RWPE1 (cell line): ENCODE measurements at places on chromosomes 6 and 20.

- DNase-seq: no peak
Observed at GRCh38 chr20:10329387-10330005, 104.5 kb downstream of the MKKS start.

DNA sequence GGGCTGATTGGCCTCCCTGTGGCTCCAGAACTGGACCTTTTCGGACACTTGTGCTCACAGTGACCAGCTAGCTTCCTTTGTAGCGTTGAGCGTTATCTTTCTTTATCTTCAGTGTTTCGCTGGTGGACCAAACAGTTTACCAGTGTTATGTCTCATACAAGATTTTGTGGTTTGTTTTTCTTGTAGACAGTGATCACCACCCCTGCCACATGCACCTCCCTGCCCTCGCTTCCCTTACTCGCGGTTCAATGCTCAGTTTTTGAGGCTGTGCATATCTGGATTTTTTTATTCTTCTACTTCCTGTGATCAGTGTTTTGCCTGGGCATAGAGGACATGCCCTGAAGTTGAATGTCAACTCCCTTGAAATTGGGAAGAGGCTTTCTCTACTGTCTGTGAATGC is 16.4 kb downstream of the MYT1 start:
- no peak for DNase-seq

- DNase-seq: no peak
Observed at GRCh38 chr20:45894797-45895196, 3.7 kb downstream of the CTSA start.

DNA sequence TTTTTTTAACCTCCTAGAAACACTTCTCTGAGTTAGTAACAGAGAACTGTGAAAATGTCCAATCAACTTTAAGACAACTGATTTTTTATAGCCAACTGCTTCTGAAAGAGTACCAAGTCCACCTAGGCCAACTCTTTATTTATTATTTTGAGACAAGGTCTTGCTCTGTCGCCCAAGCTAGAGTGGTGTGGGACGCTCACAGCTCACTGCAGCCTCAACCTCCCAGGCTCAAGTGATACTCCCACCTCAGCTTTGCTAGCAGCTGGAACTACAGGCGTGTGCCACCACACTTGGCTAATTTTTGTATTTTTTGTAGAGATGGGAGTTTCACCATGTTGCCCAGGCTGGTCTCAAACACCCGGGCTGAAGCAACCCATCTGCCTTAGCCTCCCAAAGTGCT is 331.6 kb downstream of the RNGTT start:
- DNase-seq: no peak

GRCh38 chr6:54802775-54803634 is 43.6 kb upstream of the FAM83B start:
- DNase-seq: peak; percentile 16

DNA sequence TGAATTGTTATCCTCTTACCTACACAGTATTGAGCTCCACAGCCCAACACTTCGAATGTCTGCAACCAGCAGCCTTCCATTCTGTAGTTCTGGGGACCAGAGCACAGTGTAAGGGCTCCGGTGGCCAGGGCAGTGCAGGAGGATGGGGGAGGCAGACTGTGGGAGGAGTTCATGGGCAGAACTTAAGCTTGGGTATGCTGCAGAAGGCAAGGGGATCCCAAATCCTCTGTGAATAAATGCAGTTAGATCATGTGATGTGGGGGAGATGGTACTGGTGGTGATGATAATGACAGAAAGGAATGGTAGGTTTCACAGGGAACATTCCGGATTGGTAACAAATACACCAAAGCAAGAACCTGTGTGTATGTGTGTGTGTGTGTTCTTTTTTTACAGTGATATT is 26.5 kb upstream of the CNKSR3 start:
- no peak for DNase-seq

- no peak for DNase-seq
Observed at GRCh38 chr6:44142835-44143234, 15.5 kb downstream of the TMEM63B start.

GRCh38 chr6:106925948-106926347 is 48.6 kb downstream of the CD24 start:
- no peak for DNase-seq

DNA sequence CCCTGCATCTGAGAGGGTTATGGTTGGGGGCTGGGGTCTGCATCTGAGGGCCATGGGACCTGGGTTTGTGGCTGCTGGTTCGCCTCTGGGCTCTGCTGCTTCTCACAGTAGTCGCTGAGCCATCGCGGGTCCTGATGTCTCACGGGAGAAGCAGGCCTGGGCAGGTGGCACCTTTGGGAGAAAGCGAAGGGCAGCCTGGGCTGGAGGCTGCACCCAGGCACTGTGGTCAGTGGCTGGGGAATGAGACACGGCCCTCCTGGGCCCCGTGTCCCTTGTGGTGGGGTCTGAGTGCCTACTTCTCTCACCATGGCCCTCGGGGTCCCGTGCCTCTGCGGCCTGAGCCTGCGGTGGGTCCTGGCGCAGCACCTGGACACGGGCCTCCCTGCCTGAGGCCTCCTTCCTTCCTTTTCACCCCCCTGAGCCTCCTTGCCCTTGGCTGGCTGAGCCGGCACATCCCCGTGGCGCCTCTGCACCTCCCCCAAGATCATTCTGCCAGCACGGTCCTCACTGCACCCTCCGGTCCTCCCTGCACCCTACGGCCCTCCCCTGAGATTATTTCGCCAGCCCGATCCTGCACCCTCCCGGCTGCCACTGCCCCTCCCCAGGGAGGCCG is 206.0 kb downstream of the ERMARD start:
- no peak for DNase-seq

DNA sequence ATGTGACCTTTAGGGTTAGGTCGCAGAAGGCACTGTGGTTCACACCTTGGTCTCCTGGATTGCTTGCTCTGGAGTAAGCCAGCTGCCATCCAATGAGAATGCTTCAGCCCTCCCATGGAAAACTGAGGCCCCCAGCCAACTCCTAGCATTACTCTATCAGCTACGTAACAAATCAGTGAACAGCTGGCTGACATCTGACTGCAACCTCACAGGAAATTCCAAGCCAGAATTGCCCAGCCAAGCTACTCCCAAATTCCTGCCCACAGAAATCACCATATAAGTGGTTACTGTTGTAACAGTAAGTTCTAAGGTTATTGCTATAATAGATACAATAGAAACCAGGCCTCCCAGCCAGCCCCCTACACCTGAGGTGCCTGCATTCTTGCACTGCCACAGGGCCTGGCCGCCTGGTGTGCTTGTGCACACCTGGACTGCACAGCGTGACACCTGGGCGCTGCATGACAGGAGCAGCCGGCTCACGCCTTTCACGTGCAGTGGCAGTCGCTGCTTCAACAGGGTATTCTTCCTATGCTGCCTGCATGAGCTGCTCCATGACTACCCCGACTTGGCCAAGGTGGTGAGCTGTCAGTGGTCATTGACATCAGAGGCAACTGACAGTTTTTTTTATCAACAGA is 429.7 kb upstream of the RUNX2 start:
- no peak for DNase-seq

DNA sequence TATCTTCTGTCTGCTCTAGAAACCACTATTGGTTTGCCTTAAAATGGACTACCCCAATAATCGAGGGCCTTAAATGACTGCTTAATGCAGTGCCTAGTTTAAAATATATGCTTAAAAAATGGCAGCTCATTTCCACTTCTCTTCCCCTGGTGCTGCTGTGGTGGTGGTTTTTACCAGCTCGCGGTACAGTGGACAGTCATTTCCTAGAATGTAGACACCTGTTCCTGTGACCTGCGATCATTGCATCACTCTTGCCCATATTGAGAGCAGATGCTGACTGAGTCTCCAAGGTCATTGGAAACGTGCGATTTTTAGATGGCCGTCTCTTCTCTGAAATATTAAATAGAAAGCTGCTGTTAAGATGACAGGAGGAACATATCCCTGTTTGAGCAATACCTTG is 164.1 kb downstream of the UTRN start:
- DNase-seq: no peak

GRCh38 chr6:1577896-1578745 is 31.6 kb upstream of the FOXC1 start:
- DNase-seq: no peak

GRCh38 chr20:49951151-49951550 is 15.0 kb downstream of the RNF114 start:
- DNase-seq: no peak

GRCh38 chr20:14716351-14716801 is 379.0 kb upstream of the FLRT3 start:
- no peak for DNase-seq

GRCh38 chr6:57313711-57314471 is 3.5 kb upstream of the PRIM2 start:
- DNase-seq: peak; percentile 80

DNA sequence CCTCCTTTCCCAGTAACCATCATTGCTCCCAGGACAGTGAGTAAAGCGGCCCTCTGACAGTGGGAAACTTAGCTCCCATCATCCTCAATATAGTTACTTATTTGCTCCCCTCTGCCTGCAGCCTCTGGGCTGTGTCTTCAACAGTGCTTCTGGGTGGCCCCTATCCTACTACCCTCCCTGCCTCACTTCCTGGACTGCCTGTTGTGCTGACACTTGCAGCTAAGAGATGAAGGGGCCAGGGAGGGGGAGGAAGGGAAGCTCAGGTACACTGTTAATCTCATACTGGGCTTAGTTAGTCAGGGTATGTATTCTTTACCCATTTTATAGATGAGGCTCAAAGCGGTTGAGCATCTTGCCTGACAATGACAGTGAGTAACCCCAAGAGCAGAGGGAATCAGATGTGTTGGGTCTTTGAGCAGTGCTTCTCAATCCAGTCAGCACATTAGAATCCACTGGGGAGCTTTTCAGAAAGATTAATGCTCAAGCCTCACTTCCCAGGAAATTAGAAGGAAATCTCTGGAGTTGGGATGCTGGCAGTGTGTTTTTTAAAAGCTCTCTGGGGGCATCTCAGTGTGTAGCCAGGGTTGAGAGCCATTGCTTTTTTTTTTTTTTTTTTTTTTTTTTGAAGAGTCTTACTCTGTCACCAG is 27.1 kb upstream of the KCNK5 start:
- DNase-seq: no peak

DNA sequence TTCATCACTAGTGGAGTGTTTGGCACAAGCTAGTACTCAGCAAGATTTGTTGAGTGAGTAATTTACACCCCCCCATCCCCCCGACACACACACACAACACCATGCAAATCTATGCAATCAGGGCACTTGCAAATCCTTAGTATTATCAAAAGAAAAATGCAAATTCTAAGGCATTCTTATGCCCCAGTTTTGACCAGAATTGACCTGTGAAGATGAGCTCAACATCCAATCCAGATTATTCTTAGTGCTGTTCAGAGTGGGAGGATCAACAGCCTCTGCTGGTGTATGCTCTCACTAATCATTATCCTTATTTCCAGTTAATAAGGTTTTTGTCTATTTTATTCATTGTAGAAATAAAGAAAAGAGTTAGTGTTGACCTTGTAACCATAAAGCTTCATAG is 185.4 kb downstream of the PLCB1 start:
- no peak for DNase-seq

GRCh38 chr6:90368001-90368400 is 71.4 kb upstream of the BACH2 start:
- DNase-seq: no peak

GRCh38 chr6:35960187-35960586 is 39.3 kb upstream of the SRPK1 start:
- no peak for DNase-seq

- no peak for DNase-seq
Observed at GRCh38 chr6:39754514-39755115, 29.4 kb upstream of the KIF6 start.

- no peak for DNase-seq
Observed at GRCh38 chr20:32879538-32879937, 20.8 kb downstream of the EFCAB8 start.

- peak; percentile 69 for DNase-seq
Observed at GRCh38 chr6:2877057-2877882, 25.8 kb downstream of the SERPINB9 start.

DNA sequence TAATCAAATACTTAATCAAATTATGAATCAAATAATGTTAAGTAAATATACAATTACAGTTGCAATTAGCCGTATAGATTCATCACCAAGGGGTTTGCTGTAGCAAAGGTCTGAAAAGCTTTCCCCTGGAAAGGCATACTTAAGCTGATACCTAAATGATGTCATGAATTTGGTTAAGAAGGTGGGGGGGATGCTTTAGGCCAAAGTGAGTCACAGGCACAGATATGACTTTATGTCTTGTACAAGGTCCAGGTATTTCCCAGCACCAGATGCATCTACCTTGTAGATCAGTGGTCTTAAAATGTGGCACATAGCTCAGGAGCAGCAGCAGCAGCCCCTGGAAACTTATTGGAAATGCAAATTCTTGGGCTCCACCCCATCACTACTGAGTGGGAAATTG is 557.3 kb upstream of the CDH4 start:
- DNase-seq: no peak

- DNase-seq: no peak
Observed at GRCh38 chr20:22920898-22921297, 114.2 kb upstream of the SSTR4 start.

DNA sequence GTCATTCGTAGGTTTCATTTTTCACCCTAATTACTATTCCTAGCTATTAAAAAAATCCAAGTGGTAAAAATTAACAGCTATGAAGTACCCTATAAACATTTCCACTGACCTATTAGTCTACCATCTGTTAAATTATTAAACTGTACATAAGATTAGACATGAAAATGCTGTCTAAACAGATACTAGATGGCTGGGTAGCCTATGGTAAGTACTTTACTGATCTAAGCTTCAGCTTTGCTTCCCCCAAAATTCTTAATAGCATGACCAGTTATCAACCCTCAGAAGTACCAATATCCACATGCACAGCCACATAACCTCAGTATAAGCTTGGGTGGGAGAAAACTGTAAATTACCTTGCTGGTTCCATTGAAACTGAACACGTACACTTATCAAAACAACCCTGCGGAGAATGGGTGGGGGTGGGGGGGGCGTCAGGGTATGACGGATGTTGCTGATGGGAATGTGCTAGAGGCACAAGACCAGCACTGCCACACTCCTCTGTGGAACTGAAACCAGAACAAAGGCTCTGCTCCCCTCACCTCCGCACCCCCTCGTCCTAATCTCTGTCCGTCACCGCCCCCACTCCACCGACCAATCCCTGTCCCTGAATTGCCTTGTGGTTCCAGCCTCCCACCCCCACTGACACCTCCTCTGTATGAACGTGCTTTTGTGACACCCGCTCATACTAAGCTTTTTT is 45.3 kb downstream of the B4GALT5 start:
- no peak for DNase-seq

GRCh38 chr6:34349211-34349610 is 43.3 kb downstream of the NUDT3 start:
- DNase-seq: no peak

DNA sequence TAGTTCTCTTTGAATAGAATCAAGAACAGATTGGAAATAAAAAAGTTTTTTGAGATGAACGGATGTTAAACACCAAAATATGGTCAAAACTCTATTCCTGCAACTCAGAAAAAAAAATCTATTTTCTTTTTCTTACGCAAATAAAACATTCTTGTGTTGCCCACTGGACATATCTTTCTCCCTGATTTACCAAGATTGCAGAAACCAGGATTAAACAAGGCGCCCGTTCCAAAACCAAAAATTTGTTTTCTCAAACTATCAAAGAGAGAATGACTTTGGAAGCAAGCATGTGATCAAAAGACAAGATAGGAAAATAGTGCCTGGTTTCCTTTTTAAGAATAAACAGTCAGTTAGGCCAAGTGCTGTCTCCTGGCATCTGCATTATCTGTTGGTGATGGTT is 273.1 kb downstream of the CLIC5 start:
- no peak for DNase-seq

- DNase-seq: no peak
Observed at GRCh38 chr20:53382263-53382844, 211.3 kb downstream of the ZNF217 start.
